Activated T-cell treated with anti-CD3 and anti-CD28 coated beads, Interleukin-2, amount 50 U/mL, for 72 hours (primary cell): ENCODE measurements at places on chromosomes 7 and 10. TPM values are rescaled to one million over a fixed set of nuclear protein-coding genes. Genes with fewer than 3 reads are reported as not detected.
A peak's percentile ranks its signal among the peaks of the same experiment; 100 is the strongest.

DNA sequence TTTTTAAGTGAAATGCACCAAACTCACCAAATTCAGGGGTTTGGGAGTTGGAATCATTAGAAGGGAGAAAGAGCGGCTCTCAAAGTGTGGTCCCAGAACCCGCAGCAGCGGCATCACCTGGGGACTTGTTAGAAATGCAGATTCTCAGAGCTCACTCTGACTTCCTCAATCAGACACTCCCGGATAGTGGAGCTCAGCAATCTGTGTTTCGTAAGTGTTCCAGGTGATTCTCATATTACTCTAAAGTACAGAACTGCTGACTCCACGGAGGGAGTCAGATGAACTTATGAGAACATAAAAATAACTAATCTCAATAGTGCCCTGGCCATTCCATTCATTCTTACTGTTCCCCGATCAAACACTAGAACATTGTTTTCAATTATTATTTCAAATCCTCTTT is 358.7 kb upstream of the MYO3A start:
- H3K27me3 ChIP-seq = no peaks in the 10 kb centered on the region
- no peak overlapping the region for H3K27ac ChIP-seq
- H3K36me3 ChIP-seq = no peaks in the 10 kb centered on the region
- no peaks in the 10 kb centered on the region for H3K4me1 ChIP-seq
- no peak overlapping the region for H3K4me3 ChIP-seq

GRCh38 chr7:130838738-130839137 is 104.7 kb upstream of the KLF14 start:
- no peaks in the 10 kb centered on the region for H3K36me3 ChIP-seq
- peak; percentile 33 for DNase-seq
- peak overlapping the region; percentile 3 for H3K4me3 ChIP-seq
- peaks cover 48% of the 10 kb centered on the region for H3K27me3 ChIP-seq

- H3K36me3 ChIP-seq = no peaks in the 10 kb centered on the region
- peak overlapping the region; percentile 87 for H3K27ac ChIP-seq
- peak overlapping the region; percentile 71 for H3K4me3 ChIP-seq
- peaks cover 79% of the 10 kb centered on the region for H3K4me1 ChIP-seq
Observed at GRCh38 chr10:31101123-31101522, 69.5 kb upstream of the ZNF438 start.

GRCh38 chr7:137753948-137754851 is 92.6 kb downstream of the DGKI start:
- DNase-seq = no peak
- H3K27me3 ChIP-seq = peaks cover 41% of the 10 kb centered on the region
- H3K4me1 ChIP-seq = no peaks in the 10 kb centered on the region
- no peaks in the 10 kb centered on the region for H3K36me3 ChIP-seq

- no peak overlapping the region for H3K27ac ChIP-seq
- H3K4me3 ChIP-seq = no peak overlapping the region
- H3K27me3 ChIP-seq = no peaks in the 10 kb centered on the region
- H3K4me1 ChIP-seq = peaks cover 36% of the 10 kb centered on the region
- no peak for DNase-seq
- H3K36me3 ChIP-seq = peaks cover 2% of the 10 kb centered on the region
Observed at GRCh38 chr10:132579027-132579859, 41.7 kb downstream of the INPP5A start.

Gene MRPS24
- total RNA-seq = 100 TPM
